MM.1S (cell line): ENCODE measurements at places on chromosomes 2 and 18.

GRCh38 chr2:134319596-134320254 lies 65.9 kb downstream of the MGAT5 start:
- no peak for DNase-seq

DNA sequence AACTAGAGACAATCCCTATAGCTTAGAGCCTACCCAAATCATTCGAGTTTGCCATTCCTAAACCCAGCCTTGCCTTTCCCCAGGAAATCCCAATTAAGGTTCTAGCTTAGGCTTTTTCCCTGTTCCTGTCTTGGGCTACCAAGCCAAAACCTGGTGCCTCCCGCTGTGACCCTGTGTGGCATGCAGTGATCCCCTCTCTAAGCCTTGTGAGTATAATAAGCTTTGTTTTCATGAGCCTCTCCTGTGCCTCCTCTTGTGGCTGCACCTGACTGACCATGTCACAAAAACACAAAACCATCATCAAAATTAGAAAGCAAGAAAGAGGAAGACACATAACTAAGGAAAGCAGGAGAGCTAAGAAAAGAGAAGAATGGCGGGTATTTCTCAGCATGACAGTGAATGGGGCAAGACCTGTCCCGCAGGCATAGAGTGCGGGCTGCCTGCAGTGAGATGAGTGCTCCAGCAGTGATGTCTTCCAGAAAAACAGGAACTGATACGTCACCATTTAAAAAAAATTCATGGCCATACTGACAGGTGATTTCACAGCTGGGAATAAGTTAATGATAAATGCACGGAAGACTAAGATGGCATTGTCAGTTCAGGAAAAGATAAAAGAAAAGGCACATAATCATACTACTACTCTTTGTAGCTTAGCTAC lies 9.2 kb upstream of the PAIP2B start:
- no peak for DNase-seq

DNA sequence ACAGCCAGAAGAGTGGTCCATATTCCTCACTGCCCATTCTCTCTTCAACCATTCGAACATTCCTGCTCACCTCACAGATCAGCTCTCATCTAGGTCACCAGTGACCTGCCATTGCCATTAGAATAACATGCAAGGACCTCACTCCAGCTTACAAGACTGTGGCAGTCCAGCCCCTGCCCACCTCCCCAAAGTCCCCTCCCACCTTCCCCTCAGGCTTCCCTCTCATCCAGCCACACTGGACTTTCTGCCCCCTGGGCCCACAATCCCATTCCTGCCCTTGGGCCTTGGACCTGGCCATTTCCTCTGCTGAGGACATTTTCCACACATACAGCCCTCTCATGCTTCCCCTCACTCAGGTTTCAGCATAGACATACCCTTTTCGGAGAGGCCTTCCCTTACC lies 5.2 kb upstream of the TMEM177 start:
- DNase-seq, result no peak

DNA sequence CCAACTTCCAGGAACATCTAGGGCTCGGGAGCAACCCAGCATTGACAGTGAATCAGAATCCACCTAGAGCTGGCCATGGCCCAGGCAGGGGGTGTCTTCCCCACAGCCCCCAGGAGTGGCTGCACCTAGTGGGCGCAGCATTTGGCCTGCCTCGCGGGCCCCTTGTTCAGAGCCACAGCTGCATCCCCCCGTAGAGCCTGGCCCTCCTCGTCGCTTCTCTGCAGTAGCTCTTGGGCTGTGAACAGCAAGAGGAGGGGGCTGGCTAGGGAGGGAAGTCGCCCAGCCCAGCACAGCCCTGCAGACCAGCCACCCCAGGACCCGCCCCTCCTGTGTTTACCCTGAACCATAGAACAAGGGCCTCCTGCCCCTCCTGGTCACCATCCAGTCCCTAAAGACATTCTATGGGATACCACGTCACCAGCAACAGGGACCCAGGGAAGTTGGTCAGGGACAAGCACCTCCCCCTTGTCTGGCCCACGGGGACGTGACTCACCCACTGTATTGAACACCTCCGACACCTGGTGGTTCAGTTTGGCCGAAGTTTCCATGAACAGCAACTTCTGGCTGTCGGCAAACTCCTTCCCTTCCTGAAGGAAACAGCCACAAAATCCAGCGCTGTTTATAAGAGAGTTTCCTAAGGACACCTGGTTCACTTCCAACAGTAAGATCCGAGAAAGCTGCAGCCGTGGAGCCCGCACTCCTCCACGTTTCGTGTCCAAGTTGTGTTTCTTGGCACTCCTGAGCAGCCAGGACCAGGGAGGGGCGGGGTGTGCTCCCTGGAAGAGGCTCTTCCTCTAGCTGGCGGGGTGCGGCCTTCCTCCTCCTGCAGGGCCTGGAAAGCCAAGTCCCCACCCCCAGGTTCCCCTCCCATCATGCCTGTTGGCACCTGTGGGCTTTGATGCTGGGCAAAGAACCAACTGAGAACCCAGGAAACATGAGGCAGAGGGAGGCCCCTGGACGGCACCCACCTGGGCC lies 8.8 kb downstream of the PRLH start:
- no peak for DNase-seq

GRCh38 chr2:172293952-172294351 lies 133.4 kb upstream of the ITGA6 start:
- no peak for DNase-seq

GRCh38 chr2:121255358-121255757 lies 29.6 kb downstream of the TFCP2L1 start:
- no peak for DNase-seq

GRCh38 chr18:22731398-22731797 lies 201.7 kb upstream of the RBBP8 start:
- no peak for DNase-seq

DNA sequence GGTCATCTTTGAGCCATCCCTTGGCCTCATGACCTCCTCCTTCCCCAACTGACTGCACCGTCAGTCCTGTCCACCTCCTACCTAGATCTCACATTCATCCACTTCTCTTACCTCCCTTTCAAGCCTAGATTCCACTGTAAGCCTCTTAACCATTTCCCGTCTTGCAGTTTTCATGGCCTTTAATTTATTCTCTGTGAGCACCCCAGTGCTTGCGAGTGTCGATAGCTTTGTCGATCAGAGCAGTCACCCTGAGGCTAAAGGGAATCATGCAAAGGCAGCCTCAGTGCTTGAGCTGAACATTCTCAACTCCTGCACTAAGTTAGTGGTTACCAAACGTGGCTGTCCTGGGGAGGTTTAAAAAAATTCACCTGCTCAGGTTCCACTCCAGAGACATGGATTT lies 14.7 kb downstream of the ARHGAP25 start:
- no peak for DNase-seq

GRCh38 chr2:101007415-101008345 lies 5.6 kb downstream of the RPL31 start:
- no peak for DNase-seq

DNA sequence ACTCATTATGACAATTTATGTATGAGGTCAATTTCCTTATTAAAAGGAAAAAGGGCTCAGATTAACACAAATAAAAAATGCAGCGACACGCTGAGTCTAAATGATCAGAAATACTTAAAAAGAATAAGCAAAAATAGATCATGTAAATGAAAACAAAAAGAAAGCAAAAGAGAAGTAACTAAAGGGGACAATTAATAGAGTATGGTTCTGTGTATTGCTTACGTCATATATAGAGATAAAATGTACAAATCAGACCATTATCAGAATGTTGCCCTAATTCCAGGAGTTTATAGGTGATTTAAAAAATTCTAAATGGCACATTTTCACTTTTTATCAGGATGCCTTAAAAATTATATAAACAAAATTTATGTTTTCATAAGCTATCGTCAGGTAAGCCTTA lies 189.5 kb downstream of the DNAH7 start:
- DNase-seq, result no peak

- DNase-seq, result no peak
Measured at GRCh38 chr2:130825231-130825965, 11.3 kb upstream of the ARHGEF4 start.

GRCh38 chr18:42559069-42559690 lies 556.3 kb downstream of the RIT2 start:
- DNase-seq, result no peak

DNA sequence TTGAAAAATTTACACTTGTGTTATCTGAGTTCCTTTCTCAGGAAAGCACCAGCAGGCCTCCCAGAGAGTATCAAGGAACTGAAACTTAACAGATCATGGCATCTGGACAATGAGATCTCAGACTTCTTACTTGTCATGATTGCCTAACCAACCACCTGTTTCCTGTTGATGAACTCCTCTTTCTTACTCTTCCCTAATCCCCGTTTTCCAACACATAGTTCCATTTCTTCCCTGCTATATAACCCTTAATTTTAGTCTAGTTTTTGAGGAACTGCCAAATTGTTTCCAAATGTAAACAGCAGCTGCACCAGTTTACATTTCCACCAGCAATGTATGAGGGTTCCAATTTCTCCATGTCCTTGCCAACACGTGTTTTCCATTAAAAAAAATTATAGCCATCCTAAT lies 6.1 kb upstream of the FAM171B start:
- no peak for DNase-seq

DNA sequence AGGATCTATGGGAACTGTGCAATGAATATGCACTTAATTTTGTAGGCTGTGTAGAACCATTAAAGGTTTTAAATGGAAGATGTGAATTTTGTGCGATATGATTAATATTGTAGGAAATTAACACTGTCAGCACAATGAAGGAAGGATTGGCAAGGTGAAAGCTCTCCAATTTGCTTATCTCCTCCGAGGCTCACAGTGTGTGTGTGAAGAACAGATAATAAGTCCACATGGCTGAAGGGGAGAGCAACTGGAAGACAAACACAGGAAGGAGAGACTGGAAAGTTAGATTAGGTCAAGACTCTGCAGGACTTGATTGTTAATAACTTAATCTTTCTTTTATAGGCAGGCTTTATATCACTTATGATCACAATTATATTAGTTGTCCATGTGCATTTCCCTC lies 269.7 kb upstream of the VRK2 start:
- no peak for DNase-seq

DNA sequence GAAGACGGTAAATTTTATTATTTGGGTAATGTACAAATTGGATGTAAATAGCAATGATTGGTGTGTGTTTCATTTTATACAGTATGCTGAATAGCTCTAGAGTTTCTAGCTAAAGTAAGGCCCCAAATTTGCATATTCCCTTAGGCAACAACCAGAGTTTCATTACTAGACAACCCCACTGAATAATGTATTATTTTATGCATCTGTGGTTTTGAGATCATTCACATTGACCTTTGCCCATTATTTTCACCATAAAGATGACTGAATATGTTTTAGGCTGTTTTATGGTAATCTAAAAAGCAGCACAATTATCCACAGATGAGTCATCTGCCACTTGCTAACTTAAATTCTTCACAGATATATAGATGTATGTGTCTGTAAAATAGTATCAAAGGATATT lies 44.5 kb upstream of the C2orf74 start:
- DNase-seq, result peak; percentile 37

DNA sequence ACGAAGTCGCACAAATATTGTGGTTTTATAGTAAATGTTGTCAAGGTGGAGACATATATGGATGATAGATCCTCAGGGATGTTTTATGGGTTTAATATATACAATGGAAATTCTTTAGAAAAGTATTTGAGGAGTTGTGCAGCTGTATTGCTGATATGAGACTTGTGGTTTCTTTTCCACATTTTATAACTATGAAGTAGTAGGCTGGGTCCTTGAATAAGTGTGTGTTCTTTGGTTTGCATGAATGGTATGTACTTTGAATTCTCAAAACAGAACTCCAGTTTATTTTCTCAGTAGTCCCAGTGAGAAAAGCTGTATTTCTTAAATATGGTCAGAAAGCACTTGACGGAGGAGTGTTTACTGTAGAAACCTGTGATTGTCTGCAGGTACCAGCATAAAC lies 42.4 kb downstream of the PLCL1 start:
- no peak for DNase-seq

GRCh38 chr2:86396291-86396785 lies 44.8 kb upstream of the KDM3A start:
- DNase-seq, result peak; percentile 10

DNA sequence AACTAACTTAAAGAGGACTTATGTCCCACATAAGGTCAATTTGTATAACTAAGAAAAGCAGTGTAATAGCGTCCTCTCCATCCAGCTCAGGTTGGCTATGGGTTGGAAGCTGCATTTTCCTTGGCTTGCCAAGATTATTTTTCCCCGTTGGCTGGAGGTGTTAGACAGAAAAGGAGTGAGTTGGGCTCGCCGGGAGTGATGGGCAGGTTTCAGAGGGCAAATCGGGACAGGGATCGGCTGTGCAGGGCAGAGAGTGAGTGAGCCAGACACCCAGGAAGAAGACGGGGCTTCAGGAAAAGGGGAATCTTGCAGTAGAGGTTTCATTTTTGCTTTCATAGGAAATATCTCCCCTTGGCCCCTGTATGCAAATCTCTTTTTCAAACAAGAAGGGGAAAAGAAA lies 41.5 kb upstream of the MAP3K20 start:
- DNase-seq, result no peak

- no peak for DNase-seq
Measured at GRCh38 chr2:174645296-174645695, 47.7 kb upstream of the WIPF1 start.

GRCh38 chr2:42826231-42826630 lies 33.8 kb upstream of the HAAO start:
- no peak for DNase-seq

DNA sequence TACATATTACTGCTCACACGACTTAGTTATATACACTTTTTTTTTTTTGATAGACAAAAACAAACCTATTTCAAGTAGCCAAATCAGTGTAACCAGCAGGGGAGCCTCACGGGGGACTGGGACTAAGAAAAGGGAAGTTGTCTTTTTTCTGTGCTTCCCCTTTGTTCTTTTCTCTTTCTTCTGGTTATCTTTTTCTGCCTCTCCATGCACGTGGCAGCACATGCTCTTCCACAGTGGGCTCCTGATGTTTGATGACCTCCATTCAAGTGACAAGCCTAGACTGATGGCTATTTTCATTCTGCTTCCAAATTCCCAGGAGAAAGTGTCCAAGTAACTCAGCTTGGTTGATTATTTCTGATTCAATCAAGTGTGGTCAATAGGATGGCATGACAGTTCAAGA lies 98.2 kb upstream of the STK39 start:
- DNase-seq, result no peak

- DNase-seq, result no peak
Measured at GRCh38 chr2:134540990-134541389, 177.8 kb downstream of the TMEM163 start.

GRCh38 chr2:238260883-238261282 lies 21.0 kb upstream of the HES6 start:
- DNase-seq, result no peak

- no peak for DNase-seq
Measured at GRCh38 chr2:105636109-105636740, 108.5 kb upstream of the NCK2 start.
